LHCN-M2 (cell line): ENCODE measurements at places on chromosomes 6 and 20. TPM values are rescaled to one million over a fixed set of nuclear protein-coding genes. Genes with fewer than 3 reads are reported as not detected.

DNA sequence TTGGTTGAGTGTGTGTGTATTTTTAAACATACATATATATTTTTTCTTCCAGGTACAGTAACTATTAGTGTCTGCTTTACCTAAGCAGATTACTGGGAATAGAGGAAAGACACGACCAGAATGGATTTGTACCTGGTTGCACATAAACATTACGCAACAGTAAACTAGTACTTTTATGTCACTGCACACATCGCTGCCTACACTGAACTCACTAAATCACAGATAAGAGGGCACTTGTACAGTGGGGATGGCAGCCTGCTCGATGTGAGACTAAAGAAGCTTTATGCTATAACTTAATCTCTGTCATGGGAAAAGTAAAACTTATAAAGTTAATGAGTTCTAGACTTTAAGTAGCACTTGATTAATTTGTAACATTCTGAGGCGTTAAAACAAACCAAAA lies 89.5 kb upstream of the SIM1 start:
- DNase-seq: no peak

GRCh38 chr6:84456803-84457202 lies 229.4 kb upstream of the CEP162 start:
- no peak for DNase-seq

DNA sequence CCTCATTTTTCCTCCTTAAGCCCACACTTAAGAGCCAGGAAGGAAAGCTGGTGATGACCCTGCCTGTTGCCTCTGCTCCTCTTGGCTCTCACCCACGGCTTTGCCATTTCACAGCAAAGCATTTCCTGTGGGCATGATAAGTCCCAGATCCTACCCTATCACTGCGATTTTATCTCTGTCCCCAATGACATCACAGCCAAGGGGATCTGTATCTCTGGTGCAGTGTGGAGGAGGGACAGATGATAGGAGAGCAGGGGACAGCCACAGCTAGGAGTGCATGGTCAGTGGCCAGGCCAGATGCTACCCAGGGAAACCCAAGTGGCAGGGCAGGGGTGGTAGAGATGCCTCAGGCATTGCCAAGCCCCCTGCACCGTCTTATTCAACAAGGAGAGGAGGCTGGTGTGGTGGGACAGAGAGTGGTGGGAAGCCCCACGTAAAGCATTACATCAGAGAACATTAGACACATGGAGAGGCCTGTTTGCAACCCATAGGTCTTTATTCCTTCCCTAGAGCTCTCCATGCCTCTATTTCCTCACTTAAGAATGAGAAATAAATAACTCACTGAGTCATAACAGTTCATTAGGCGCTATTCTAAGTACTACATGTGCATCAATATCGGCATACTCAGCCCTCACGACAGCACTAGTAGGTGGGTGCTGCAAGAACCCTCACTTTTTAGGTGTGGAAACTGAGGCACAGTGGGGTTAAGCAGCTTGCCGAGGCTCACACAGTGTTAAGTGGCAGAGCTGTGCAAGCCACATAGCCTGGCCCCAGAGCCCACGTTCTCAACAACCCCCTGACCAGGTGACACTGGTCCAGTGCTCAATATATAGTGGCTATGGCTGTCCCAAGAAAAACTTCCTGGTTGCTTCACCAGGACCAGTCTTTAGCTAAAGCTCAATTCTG lies 4.6 kb downstream of the TFEB start:
- DNase-seq: no peak

GRCh38 chr6:36621371-36621855 lies 27.3 kb downstream of the SRSF3 start:
- no peak for DNase-seq

DNA sequence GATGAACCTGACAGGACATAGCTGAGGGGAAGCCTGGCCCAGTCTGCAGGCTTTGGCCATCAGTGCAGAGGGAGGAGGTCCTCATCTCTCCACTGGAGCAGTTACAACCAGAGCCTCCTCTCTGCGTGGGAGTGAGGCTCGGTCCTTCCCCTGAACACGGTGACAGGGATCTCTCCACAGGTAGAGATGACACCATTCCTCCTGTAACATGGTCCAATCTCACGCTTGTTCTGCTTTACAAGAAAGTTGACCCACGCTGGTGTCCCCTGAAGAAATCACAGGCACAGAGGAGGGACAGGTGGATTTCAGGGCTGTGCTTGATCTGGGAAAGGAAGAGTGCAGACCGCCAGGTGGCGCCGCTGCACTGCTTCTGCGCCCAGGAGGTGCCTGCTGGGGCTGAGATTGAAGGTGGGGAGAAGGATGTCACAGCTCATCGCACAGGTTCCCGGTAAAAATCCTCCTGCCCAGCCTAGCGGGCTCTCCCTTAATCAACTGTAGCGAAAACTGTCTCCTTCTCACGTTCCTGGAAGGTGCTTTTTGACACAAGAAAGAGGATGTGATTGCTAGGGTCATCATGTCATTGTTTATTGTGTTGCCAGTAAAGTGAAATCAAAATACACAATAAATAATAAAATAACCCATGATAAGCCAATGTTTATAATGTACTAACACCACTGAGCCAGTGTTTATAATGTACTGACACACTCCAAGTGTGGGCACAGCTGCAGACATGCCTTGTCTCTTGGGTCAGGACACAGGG lies 20.4 kb downstream of the HLA-G start:
- DNase-seq: peak; percentile 31

DNA sequence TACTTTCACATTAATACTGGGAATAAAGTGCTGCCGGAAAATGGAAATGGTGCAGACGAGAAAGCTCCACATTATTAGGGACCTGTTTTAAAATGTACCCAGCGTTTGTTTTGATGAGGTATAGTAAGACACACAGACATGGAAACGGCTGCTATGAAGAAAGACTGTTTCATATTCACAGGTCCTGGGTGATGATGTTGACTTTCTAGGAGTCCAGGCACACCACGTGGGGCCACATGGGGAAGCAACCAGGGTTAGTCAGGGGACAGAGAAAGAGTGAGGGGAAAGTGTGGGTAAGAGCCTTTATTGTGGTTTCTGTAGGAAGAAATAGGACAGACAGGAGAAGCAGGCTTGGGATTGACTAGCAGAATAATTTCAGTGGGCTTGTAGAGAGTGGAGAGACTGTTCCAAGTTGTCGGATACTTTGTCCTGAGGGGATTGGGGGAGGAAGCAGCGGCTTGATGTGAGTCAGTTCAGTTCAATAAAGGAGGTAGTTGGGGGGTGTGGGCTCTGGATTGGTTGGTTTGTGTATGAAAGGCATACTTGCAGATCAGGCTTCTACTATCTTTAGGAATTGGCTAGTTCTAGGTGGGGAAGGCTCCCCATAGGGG lies 112.0 kb upstream of the MCHR2 start:
- DNase-seq: no peak

- no peak for DNase-seq
Measured at GRCh38 chr6:43142101-43142500, 29.0 kb upstream of the SRF start.

GRCh38 chr20:5173751-5174150 lies 46.9 kb downstream of the CDS2 start:
- DNase-seq: no peak

The SERPINB1 gene
- total RNA-seq: 13.0 and 18.9 TPM in 2 replicates

The PRDM13 gene
- total RNA-seq: under 0.01 TPM in 1 of 2 replicates, not detected in the other

The FOXF2 gene
- not detected in 2 replicates for total RNA-seq

The FOXA2 gene
- total RNA-seq: not detected in 2 replicates

The AHI1 gene
- 25.3 and 30.1 TPM in 2 replicates for total RNA-seq
